ENCODE measurements at places on chromosomes 7 and 10.

DNA sequence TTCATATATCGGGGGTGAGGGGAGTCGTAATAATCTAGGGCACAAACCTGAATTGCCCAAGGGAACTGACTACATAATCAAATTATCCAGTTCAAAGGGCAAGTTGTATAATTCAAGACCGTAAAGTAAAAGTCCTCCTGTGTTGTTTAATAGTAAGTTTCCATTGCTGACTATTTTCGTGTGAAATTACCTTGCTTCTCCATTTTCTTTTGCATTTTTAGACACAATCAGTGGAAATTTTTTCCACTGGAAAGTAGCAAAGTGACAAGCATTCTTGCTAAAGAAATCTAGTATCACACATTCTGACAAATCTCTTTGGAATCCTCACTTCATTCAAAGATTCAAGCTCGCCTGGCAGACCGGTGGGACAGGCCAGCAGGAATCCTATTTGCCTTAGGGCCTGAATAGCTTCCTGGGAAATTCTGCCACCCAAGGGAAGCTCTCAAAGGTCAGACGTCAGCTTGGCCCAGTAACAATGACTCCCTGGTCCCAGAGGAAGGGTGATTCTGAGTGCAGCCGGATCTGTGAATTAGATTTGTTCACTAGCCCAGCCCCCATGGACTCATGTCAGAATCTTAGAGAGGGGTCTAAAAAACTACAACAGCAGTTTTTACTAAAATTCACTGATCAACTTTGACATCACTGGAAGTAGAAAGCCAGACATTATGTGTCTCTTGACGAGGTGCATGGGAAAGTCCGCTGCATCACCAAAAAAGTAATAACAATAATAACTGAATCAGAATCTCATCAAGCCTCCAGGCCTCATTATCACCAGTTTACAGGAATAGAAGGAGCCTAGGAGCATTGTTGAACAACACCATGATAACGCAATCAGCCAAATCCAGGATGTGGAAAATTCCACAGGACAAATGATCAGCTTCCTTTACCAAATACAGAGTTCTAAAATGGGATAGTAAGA, 161.0 kb downstream of the SKIDA1 start:
- no peak for DNase-seq

- DNase-seq, result no peak
These were observed 6.6 kb downstream of the ADRA2A start for GRCh38 chr10:111083222-111084095.

GRCh38 chr7:127532736-127533135, 52.7 kb downstream of the GCC1 start:
- no peak for DNase-seq

DNA sequence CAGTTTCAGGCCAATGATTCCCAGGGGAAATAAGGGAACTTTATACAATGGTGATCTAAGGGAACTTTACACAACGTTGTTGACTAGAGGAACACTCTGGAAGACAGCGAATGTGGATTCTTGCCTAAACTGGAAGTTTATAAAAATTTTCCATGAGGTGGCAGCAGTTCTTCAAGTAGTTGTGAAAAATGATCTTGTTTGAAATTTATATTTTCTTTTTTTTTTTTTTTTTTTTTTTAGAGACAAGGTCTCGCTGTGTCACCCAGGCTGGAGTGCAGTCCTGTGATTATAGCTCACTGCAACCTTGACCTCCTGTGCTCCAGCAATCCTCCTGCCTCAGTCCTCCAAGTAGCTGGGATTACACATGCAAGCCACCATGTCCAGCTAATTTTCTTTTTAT, 32.1 kb upstream of the GTF2I start:
- DNase-seq, result no peak

DNA sequence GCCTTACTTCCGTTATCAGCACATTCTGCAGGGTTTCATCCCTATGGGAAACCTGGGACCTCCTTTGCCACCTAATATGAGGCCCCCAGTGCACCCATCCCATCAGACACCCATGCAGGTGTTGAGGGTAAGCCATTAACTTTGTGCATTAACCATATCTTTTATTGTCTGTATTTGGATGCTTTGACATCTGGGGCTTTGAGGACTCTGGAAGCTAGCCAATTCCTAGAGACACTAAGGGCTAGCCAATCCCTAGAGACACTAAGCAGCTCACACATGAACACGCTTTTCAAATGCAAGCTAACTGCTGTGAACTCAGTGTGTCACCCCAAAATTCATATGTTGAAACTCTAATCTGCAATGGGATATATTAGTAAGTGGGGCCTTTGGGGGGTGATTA, 272.5 kb upstream of the COBL start:
- no peak for DNase-seq

GRCh38 chr7:50852901-50853300, 70.2 kb upstream of the GRB10 start:
- DNase-seq, result no peak

- peak; percentile 38 for DNase-seq
These were observed 14.7 kb upstream of the CAMK2G start for GRCh38 chr10:73889014-73889413.

DNA sequence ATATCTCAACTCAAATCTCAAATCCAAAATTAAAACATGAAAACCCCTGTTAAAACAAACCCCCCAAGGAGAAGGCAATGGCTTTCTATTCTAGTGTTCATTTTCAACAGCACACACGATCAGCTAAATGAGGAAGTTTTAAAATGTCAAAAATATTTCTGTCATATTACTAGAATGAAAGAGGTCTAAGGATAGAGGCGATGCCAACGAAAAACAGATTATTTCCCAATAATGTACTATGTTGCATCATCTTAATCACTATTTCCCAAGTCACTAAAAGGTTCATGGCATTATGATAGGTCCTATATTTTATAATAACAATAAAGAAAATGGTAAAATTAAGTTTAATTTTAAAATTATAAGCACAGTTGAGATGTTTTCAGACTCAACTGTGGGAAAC, 10.1 kb downstream of the CNOT4 start:
- DNase-seq, result peak; percentile 27

DNA sequence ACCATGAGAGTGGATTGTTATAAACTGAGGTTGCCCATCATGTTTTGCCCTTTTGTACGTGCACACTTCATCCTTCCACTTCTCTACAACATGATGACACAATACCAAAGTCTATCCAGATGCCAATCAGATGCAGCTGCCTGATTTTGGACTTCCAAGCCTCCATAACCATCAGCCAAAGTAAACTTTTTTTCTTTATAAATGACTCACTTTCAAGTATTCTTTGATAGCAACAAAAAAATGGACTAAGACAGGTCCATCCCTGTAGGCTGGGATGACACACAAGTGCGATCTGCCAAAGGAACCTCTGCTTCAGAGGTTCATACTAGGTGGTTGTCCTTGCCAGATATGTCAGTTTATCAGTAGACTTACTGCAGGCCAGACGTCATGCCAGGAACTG, 320.2 kb upstream of the FZD1 start:
- DNase-seq, result no peak

DNA sequence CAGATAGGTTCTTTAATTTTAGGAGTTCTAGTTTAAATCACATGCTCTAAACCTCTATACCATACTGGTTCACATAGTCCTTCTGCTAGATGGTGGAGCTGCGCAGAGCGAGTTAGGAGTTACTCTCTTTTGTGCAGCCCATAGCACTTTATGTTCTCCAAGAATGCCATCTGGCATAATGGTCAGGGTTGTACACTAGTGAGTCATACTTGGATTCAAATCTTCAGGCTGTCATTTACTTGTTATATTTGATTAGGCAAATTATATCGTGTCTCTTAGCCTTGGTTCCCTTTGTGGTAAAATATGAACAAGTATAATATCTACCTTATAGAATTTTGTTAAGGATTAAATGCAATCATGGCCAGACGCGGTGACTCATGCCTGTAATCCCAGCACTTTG, 1078.3 kb downstream of the NRG3 start:
- no peak for DNase-seq

GRCh38 chr7:105309235-105310169, 79.2 kb downstream of the SRPK2 start:
- DNase-seq, result no peak

DNA sequence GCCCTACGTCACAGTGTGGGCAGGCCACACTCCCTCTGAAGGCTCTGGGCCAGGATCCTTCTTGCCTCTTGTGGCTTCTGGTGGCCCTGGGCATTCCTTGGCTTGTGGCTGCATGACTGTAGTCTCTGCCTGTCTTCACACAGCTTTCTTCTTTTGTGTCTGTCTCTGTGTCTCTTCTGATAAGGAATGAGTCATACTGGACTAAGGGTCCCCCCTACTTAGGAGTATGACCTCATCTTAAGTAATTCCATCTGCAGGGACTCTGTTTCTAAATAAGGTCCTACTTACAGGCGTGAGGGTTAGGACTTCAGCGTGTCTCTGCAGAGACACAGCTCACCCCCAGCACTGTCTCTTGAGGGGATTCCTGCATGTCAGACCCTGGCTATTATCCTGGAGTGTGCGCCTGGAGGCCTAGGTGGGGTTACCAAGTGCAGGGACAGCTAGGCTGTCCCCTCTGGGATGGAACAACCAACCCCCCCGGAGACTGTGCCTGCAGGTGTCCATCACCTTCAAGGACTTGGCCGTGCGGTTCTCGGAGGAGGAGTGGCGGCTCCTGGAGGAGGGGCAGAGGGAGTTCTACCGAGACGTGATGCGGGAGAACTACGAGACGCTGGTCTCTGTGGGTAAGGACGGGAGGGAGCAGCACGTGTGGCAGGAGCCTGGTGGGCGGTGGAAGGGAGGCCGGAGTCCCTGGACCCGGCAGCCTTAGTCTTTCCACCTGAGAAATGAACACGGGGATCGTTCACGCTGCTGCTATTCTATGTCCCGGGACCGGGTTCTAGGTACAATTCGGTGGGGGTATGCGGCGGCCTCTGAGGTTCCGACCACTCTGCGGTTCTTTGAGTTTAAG, 54.1 kb downstream of the ZNF467 start:
- no peak for DNase-seq

- DNase-seq, result no peak
These were observed 194.7 kb downstream of the GALNT17 start for GRCh38 chr7:71326595-71326994.

DNA sequence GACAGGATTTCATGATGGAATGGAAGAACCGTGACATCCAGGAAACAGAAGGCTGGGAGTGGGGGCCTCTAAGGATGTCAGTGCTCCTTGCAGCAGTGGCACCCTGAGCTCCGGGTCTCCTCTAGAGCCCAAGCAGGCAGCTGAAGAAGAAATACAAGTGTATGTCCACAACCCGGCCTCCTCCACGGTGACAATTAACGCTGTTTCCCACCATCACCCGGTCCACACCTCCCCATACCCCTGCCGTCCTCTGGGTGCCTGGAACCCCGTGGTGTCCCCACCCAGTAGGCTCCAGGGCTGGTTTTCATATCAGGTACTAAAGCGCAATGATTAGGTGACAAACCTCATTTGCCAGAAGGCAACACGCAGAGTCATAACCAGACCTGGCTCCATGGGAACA, 30.3 kb downstream of the GRID1 start:
- no peak for DNase-seq
